Mucosa of gallbladder (tissue), 1 donor: ENCODE measurements at places on chromosomes 2 and 18. TPM values are rescaled to one million over a fixed set of nuclear protein-coding genes. Genes with fewer than 3 reads are reported as not detected.

Gene UGT1A10
- total RNA-seq, result 47.5 TPM

DNA sequence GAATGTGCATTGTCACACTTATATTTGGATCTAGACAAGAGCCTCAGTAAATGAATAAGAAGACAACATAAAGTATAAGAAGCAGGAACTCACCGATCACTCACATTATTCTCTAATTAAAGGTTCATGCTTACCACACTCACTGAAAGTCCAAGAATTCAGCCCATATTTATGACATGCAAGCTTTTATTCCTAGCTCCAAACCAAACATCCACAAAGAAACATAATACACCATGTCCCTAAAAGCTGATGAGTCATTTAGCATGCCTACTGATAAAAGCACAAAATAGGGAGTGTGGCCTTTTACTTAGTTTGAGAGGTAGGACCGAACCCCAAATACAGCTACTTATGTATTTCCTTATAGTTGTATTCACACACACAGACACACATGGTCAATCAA lies 1094.6 kb upstream of the CDH2 start:
- DNase-seq, result no peak

GRCh38 chr2:118779362-118779761 lies 68.1 kb downstream of the EN1 start:
- DNase-seq, result no peak

GRCh38 chr2:233434666-233435330 lies 80.5 kb downstream of the DGKD start:
- DNase-seq, result no peak

Gene ALLC
- 0.81 TPM for total RNA-seq

DNA sequence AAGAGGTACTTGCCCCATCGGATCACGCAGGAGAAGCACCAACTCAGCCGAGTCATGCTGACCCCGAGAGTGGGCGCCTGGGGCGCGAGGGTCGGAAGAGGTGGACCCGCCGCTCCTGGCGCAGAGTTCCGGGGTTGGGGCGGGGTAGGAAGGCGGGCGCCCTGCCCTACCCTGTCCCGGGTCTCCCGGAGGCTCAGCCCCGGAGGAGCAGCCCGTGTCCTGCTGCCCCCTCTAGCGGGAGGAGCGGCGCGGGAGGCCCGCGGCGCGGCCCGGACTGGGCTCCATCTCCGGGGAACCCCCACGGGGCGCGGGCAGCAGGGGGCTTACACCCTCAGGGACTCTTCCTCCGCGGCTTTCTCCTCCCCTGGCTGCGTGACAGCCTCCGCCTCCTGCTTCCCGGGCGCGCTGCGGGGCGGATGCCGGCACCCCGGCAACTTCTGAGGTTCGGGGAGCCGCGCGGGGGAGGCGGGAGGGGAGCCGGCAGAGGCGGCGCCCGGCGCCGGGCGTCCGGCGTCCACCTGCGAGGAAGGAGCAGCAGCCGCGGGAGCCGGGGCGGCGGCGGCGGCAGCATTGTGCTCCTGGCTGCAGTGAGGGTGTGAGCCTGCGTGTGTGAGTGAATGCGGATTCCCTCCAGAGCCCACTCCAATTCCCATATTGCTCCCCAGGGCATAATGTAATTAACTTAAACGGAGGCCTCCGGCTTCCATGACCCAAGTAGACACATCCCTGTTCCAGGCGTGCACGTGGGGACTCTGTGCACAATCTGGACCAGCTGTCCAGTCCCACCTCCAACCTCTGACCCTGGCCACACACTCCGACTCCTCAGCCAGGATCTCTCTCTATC lies 7.6 kb upstream of the TNS1 start:
- DNase-seq, result peak; percentile 50

DNA sequence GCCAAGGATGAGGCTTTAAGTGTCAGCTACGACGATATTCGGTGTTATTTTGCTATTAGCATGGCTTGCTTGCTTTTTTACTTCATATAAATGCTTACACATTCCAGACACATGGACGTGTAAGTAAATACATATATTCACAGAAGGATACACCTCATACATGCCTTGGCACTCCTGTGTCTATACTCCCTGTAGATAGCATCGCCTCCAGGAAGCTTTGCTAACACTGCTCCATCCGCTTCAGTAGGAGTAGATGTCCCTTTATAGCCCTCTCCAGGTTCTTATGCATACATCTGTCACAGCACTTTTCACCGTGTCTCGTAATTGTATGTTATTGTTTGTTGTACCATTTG lies 27.5 kb upstream of the KCTD1 start:
- no peak for DNase-seq

Gene ACVR1C
- total RNA-seq, result 0.58 TPM

Gene CDKL4
- 1.1 TPM for total RNA-seq

GRCh38 chr2:186884587-186884986 lies 35.6 kb upstream of the ZSWIM2 start:
- no peak for DNase-seq

Gene ARHGAP15
- total RNA-seq, result 10.0 TPM

DNA sequence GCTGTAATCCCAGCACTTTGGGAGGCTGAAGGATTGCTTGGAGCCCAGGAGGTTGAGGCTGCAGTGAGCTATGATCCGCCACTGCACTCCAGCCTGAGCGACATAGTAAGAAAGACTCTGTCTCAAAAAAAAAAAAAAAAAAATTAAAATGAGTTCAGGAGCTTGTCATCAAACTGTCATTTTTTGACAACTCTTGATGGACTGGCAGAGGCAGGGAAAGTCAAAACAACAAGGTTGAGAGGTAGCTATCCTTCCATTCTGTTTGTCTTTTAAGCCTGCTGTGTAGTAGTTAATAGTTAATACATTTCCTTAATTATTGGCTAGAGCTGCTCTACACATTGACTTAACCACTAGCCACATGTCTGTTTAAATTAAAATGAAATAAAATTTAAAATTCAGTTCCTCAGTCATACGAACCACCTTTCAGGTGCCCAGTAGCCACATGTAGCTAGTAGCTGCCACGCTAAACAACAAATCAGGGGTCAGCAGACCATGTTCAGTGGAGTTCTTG lies 22.7 kb downstream of the DPYSL5 start:
- DNase-seq, result no peak

Gene ARL5A
- total RNA-seq, result 48.1 TPM

Gene MARCHF4
- 0.09 TPM for total RNA-seq

- DNase-seq, result no peak
These were observed 81.1 kb upstream of the TTC39C start for GRCh38 chr18:23933407-23933806.

- peak; percentile 59 for DNase-seq
These were observed 49.9 kb upstream of the DAPL1 start for GRCh38 chr2:158745067-158745865.

GRCh38 chr2:177629357-177630024 lies 236.9 kb downstream of the AGPS start:
- no peak for DNase-seq

GRCh38 chr2:128565441-128565840 lies 246.8 kb upstream of the HS6ST1 start:
- DNase-seq, result no peak

Gene SLC4A5
- 4.7 TPM for total RNA-seq

GRCh38 chr2:160334028-160334741 lies 134.1 kb upstream of the ITGB6 start:
- no peak for DNase-seq

- DNase-seq, result no peak
These were observed 144.4 kb downstream of the MGAT5 start for GRCh38 chr2:134398300-134398699.

DNA sequence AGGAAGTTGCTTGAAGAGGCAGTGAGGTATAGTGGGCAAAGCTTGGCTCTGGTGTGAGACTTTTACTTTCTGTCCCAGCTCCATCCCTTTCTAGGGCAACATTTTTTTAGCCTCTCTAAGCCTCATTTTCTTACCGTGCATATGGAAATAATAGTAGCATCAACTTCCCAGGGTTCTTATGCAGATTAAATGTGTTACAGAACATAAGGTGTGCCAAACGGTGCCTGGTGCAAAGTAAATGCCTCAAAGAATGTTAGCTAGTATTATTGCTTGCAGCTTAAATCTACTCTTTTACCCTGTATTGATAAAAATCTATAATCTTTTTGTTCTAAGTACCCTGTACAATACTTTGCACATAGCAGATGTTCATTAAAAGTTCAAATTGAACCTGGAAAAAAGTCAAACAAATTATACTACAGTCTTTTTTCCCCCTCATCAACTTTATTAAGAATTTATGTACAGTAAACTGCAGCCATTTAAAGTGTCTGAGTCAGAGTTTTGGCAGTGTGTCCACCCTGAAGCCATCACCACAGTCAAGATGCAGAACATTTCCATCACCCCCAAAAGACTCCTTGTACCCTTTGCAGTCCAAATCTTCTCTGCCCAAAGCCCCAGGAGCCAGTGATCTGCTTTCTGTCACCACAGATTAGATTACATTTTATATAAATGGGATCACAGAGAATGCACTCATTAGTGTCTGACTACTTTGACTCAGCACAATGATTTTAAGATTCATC lies 10.6 kb downstream of the MAPRE2 start:
- no peak for DNase-seq

- DNase-seq, result no peak
These were observed 584.9 kb downstream of the TMEM182 start for GRCh38 chr2:103346780-103347179.
